ENCODE measurements at places on chromosomes 12 and 14.
A peak's percentile ranks its signal among the peaks of the same experiment; 100 is the strongest.

DNA sequence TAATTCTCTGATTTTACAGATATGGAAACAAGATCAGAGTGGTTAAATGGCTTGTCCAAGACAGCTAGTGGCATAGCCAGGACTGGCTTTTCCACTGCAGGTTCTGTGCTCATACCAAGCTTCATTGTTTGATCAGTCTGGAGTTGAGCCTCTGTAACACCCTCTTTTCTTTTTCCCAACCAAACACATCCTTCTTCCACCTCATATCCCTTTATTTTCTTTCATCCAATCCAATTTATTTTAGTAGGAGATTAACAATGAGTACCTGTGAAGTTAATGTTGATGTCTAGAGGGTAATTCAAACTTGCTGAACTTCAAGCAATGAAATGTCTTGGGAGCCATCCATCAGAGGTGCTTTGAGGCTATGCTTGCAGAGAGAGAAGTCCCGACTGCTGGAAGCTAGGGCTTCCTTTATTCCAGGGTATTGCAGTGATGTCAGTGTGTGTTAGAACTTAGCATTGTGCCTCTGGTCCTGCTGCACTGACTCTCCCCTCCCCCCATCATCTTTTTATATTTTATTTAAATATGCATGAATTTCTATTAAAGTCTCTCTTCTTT is 452.1 kb upstream of the PDE3A start:
- no peak for DNase-seq

DNA sequence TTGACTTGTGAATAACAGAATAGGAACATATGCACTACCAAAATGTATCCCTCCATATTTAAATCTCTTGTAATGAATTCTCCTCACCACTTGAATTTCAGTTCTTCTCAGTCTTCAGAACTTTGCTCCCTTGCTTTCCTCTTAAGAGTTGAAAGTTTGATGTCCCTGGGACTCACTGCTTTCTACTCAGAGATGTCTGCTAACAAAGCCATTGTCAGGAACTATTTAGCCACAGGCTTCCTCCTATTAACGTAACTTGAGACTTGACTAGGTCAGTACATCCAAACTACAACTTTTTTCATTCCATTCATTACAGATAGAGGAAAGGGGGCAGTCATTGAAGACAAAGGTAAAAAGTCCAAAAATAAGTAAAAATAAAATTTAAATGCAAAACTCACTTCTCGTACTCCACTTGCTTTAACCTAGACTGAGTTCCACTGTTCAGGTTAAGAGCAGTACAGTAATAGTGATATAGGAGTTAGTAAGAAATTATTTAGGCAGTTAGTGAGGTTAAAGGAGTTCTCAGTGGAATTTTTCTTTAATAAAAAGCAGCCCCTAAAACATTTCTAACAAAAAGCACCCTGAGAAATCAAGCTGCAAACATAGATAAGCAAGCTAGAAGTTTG is 364.2 kb downstream of the SOX5 start:
- no peak for DNase-seq

DNA sequence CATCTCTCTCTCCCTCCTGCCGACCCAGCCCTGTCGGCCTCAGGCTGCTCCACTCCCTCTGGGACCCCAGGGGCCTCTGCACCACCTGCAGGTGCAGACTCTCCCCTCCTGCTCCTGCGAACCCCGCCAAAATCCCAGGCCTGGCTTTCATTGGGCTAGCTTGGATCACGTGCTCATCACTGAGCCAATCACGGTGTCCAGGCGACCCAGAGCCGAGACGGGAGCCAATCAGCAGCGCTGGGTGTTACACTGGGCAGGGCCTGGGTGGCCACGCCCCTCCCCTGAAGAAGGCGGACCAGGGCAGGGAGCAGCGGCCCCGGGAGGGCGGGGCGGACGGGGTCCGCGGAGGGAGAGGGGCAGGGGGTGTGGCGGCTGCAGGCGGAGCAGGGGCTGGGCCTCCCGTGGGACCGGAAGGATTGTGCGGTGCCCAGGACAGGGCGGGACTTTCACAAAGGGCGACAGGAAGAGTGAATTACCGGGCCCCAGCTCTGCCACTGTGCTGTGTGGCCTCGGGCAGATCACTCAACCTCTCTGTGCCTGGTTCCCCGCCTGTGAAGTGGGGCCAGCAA is 66.6 kb upstream of the FBRSL1 start:
- no peak for DNase-seq

- peak; percentile 56 for DNase-seq
These were observed 5.6 kb upstream of the LBHD2 start for GRCh38 chr14:103078420-103078749.

GRCh38 chr14:89629383-89629782 is 212.3 kb upstream of the FOXN3 start:
- no peak for DNase-seq

DNA sequence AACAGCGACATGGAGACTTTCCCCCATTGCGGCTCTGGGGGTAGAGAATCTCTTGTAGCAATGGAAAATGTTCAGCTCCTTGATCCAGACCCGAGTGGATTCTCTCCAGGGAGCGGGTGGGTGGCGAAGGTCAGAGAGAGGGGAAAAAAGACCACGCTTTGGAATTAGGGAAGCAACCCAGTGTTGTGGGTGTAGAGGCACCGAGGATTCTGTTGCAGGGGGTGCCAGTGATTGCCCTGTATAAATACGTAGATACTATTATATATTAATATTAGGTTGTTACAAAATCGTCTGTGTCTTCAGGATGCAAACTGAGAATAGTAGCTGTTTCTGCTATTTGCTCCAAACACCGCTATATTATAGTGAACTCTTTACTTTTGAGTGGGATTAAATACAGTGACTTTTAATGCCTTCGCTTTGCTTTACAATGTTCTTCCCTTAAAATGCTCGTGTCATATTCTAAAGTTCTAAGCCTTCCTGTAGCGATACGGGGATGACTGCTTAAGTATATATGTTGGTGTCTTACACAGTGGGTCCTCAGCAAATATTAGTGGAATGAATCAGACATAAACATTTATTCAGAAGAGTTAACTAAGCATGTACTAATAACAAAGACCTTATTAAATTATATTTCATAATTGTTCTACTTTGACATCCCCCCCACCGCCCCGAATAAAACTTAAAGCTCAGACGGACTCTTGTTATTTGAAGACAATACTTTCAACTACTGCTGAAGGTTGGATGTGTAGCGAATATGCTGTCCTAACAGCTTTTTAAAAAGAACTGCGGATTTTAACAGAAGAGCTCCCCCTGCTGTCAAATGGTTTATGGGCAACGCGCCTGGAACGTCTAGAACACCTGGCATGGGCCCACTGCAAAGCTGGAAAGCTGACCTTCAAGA is 136.4 kb upstream of the KRAS start:
- DNase-seq = peak; percentile 73

DNA sequence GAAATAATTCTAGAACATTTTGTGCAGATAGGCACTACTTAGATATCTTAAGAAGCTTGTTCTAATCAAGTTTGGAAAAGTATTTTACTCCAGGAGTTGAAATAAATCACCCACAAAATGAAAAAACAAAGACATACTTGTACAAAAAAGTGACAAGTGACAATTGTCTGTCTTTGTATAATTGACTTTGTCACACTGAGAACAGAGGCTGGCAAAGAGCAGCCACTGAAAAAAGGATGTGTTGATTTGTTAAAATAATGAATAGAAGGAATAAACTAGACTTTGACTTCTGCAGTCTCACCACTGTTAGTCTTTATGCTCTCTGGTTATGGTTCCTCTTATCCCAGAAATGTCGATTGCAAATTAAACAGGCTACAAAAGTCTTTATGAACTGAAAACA is 77.6 kb downstream of the PTPRR start:
- no peak for DNase-seq

GRCh38 chr12:64767495-64767894 is 8.3 kb upstream of the GNS start:
- no peak for DNase-seq

- DNase-seq = no peak
These were observed 6.9 kb upstream of the DYNLL1 start for GRCh38 chr12:120489018-120489417.

GRCh38 chr12:126361804-126362203 is 1296.6 kb downstream of the AACS start:
- no peak for DNase-seq

- DNase-seq = no peak
These were observed 179.7 kb downstream of the SSPN start for GRCh38 chr12:26374934-26375680.

DNA sequence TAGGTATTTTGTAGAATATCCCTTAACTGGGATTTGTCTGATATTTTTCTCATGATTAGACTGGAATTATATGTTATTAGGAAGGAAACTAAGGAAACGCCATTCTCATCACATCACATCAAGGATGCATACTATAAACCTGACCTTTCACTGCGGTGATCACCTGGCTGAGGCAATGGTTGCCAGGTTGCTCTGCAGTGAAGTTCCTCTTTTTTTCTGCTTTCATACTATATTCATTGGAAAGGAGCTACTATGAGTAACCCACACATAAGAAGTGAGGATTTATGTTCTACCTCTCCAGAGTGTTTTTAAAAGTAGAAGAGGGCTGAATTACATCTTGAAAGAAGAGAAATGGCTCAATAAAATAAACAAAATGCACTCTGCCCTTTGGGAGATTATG is 31.0 kb upstream of the GRIP1 start:
- DNase-seq = no peak

GRCh38 chr12:23694920-23695319 is 254.6 kb downstream of the SOX5 start:
- no peak for DNase-seq

- peak; percentile 19 for DNase-seq
These were observed 1.1 kb downstream of the SYNE2 start for GRCh38 chr14:63853831-63854293.

DNA sequence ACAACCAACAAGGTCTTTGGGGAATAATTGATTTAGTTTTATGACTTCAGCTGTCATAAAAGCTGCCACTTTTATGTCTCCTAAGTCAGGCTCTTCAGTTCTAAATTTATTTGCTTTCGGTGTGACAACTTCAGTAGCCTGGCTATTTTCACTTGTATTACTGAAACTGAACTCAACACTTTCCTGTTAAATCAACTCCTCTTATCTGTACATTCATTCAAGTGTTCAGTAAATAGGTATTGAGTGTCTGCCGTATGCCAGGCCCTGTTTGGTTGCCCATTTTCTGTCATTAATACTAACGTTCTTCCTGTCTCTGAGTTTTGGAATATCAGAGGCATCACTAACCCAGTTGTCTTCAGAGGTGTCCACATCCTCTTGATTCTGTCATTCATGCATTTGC is 7.5 kb downstream of the UTP20 start:
- DNase-seq = no peak

GRCh38 chr12:44294649-44295048 is 458.8 kb downstream of the TMEM117 start:
- DNase-seq = no peak

- no peak for DNase-seq
These were observed 189.4 kb upstream of the ALG10 start for GRCh38 chr12:33832900-33833299.

DNA sequence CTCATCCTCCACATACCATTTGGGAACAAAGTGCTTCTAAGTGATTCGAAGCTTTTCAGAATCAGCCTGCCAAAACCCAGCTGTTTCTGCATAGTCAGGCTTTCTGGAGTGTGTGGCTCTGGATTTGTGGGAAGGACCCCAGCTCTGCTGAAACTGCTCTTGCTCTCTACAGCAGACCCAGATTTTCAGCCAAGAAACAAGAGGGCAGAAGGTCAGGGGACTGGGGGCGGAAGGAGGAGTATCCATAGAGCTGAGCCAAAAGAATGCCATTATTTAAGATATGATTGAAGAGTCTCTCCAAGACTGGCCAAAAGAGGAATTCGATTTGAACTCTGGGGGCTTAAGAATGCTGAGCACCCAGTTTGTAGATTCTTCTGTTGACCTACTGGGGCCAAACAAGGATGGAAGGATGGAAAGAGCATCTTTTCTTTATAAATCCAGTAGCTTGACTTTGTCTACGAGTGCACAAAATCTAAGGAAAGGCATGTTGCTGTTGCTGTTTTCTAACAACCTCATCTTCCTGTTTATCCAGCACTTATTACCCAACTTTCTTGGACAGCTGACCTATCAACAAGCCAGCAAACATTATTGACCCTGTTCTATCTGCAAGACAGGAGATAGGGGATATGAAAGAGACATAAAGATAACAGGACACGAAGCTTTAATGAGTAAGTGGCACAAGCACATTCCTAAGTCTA is 29.2 kb downstream of the FBLN5 start:
- DNase-seq = no peak

GRCh38 chr12:65896743-65897142 is 72.5 kb downstream of the HMGA2 start:
- no peak for DNase-seq

DNA sequence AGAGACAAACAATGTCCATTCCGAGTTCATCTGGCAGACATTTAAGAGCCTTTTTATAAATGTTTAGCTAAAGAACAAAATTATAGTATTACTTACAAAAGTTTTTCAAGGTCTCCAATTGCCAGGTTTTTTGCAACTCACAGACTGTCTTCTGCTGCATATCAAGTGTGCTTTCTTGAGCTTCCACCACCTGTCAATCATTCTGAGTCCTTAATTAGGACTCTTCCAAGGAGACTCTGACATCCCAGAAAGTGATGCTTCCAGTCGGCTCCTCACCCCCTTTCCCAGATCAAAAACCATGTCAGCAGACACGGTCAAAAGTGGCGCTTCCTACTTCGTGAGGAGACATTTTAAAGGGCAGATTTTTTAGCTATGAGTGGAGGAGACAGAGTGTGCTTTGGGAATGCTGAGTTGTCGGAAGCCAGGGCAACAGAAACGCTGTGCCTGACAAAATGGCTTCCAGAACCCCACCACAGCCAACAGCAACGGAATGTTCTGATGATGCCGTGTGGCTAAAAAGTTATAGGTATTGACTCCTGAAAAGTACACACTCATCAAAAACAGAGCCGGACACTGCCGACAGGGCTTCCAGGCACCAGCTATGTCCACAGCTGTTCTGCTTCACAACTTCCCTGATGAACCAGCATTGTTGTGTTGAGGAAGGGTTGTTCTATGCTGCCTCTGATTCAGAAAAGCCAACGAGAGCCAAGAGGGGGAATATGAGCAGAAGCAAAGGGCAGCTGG is 116.1 kb upstream of the SLC35F4 start:
- no peak for DNase-seq

DNA sequence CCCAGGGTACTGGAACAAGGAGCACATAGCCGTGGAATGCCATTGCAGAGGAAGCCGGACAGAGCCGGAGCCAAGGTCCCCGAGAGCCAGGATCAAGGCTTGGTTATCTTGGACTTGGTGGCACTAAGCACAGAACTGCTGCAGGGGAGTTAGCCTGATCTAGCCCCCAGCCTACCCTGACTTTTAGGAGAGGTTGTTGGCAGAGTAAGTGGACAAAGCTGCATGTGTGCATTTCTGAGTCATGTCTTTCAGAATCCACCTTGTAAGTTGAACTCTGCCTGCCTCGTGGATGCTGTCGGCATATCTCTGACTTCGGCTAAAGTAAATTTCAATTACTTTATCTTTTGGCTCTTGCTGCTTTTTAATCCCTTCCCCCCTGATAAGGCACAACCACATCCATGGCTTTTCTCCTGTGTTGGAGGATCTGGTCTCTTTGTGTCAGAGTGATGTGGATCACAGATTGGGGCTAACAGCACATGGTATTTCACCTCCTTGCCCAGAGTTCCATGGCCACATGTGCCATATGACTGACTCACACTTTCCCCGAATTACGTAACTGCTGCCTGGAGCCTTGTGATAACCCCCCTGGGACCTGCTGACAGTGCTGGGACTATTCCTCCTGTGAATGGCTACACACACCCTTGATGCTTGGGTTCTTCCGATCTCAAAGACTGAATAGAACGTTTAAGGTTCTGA is 240.3 kb downstream of the EMP1 start:
- DNase-seq = no peak

GRCh38 chr12:55760663-55761062 is 17.7 kb downstream of the GDF11 start:
- peak; percentile 25 for DNase-seq

Measured in activated CD4-positive, alpha-beta T cell treated with anti-CD3 and anti-CD28 coated beads for 24 hours (primary cell).